SJCRH30 (cell line): ENCODE measurements at places on chromosomes 2 and 18. TPM values are rescaled to one million over a fixed set of nuclear protein-coding genes. Genes with fewer than 3 reads are reported as not detected.

LRATD1 gene
- not detected in 2 replicates for total RNA-seq

FAM124B gene
- 0.56 and 0.73 TPM in 2 replicates for total RNA-seq

ANKRD30B gene
- not detected in 2 replicates for total RNA-seq

NEU4 gene
- total RNA-seq = 6.8 and 7.5 TPM in 2 replicates

CHAC2 gene
- 25.8 and 30.2 TPM in 2 replicates for total RNA-seq

MALT1 gene
- total RNA-seq = 12.2 TPM in 2 replicates

TMEM237 gene
- 51.7 and 55.1 TPM in 2 replicates for total RNA-seq

CKAP2L gene
- total RNA-seq = 31.0 and 33.7 TPM in 2 replicates

STK17B gene
- total RNA-seq = 138 and 165 TPM in 2 replicates

GRHL1 gene
- 0.48 and 0.79 TPM in 2 replicates for total RNA-seq

KLHL41 gene
- 21.1 and 26.1 TPM in 2 replicates for total RNA-seq

SCN9A gene
- 4.3 and 4.7 TPM in 2 replicates for total RNA-seq

ITPRIPL1 gene
- 26.4 and 27.1 TPM in 2 replicates for total RNA-seq

SOX11 gene
- 18.8 and 19.8 TPM in 2 replicates for total RNA-seq

CD8A gene
- 0.10 and 0.16 TPM in 2 replicates for total RNA-seq

GAL3ST2 gene
- not detected in 2 replicates for total RNA-seq
